ENCODE measurements at places on chromosomes 4 and X. TPM values are rescaled to one million over a fixed set of nuclear protein-coding genes. Genes with fewer than 3 reads are reported as not detected.

Gene BCOR
- total RNA-seq, result 1.5 TPM

Gene ADGRG4
- total RNA-seq, result not detected

Gene SLC6A14
- 0.44 TPM for total RNA-seq

Gene GAGE12F
- total RNA-seq, result not detected

DNA sequence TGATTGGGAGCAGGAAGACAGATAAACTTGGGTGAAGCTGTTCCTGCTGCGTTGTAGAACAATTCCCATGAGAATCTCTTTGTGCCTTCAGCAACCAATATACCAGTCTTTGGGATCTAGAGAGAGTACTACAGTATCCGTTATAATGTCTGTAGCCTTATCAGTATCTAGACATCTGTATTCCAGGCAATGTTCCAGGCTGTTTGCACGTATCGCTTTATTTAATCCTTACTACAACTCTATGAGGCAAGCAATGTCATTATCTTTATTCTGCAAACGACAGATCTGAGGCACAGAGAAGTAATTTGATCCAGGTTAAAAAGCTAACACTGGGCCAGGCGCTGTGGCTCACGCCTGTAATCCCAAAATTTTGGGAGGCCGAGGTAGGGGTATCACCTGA lies 251.6 kb downstream of the ARHGAP24 start:
- no peaks in the 10 kb centered on the region for H3K36me3 ChIP-seq
- no peak overlapping the region for H3K4me3 ChIP-seq
- H3K27ac ChIP-seq, result no peak overlapping the region
- H3K27me3 ChIP-seq, result no peaks in the 10 kb centered on the region
- no peaks in the 10 kb centered on the region for H3K4me1 ChIP-seq

- H3K4me3 ChIP-seq, result no peak overlapping the region
- no peaks in the 10 kb centered on the region for H3K36me3 ChIP-seq
- H3K27ac ChIP-seq, result no peak overlapping the region
- DNase-seq, result no peak
- H3K27me3 ChIP-seq, result no peaks in the 10 kb centered on the region
Measured at GRCh38 chr4:25901030-25901430, 13.0 kb upstream of the SMIM20 start.

DNA sequence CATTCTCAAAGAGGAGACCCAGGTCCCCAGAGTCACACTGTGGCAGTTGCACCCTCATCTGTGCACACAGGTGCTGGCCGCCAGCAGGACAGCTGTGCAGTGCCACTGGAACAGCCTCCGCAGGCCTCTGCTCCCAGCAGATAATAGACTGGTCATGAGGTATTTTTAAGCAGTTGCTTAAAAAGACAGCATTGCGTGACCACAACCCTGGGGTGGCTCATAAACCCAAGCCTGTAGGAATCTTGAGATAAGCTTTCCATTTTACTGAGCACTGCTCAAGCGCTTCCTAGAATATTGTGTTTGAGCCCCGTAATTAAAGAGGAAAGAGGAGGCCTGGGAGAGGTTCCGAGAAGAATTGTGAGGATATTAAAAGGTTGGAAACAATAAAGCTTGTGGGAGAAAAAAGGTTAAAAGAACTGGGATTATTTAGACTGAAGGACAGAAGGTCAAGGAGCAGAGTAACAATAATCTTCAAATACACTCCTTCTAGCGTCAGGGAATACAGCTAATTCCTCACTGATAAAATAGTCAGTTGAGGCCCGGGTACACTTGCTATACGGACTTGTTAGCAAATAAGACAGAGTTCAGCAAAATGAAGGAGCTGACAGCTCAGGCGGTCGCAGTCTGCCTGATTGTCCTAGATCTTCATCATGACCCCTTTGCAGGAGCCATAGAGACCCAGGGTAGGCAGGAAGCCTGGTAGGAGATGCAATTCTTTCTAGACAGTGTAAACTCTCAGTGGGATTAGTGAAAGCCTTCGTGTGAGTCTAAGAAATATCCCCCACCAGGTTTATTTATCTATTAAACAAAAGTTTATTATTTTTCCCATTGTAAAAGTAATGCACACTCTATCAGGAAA lies 86.2 kb upstream of the KIT start:
- DNase-seq, result no peak
- H3K4me3 ChIP-seq, result no peak overlapping the region
- H3K36me3 ChIP-seq, result no peaks in the 10 kb centered on the region
- H3K27ac ChIP-seq, result no peak overlapping the region
- H3K4me1 ChIP-seq, result no peaks in the 10 kb centered on the region
- H3K27me3 ChIP-seq, result no peaks in the 10 kb centered on the region

- H3K4me3 ChIP-seq, result no peak overlapping the region
- H3K36me3 ChIP-seq, result no peaks in the 10 kb centered on the region
- H3K27me3 ChIP-seq, result no peaks in the 10 kb centered on the region
- H3K4me1 ChIP-seq, result peaks cover 10% of the 10 kb centered on the region
- no peak overlapping the region for H3K27ac ChIP-seq
- no peak for DNase-seq
Measured at GRCh38 chr4:7425591-7426468, 8.9 kb downstream of the PSAPL1 start.

DNA sequence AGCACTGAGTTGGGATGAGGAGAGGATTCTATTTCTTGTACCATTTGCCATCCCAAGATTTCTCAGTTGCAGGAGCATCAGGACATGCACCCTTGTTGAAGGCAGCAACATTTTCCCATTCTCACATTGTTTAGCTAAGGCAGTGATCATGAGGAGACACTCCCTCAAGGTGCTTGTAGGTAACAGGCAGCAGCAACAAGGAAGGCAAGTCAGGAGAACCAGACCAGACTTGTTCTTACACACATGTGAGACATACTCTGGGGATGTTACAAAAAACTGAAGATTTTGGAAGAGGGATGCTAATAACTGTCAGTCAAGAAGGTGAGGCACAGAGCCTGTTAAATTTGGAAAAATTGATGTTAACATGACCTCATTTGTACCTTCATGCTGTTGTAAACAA lies 15.5 kb upstream of the HPGDS start:
- H3K27me3 ChIP-seq, result no peaks in the 10 kb centered on the region
- H3K4me3 ChIP-seq, result no peak overlapping the region
- no peaks in the 10 kb centered on the region for H3K4me1 ChIP-seq
- H3K27ac ChIP-seq, result no peak overlapping the region

GRCh38 chr4:114911111-114911510 lies 202.3 kb downstream of the NDST4 start:
- no peak overlapping the region for H3K4me3 ChIP-seq
- H3K27me3 ChIP-seq, result no peaks in the 10 kb centered on the region
- no peaks in the 10 kb centered on the region for H3K36me3 ChIP-seq
- DNase-seq, result no peak
- H3K27ac ChIP-seq, result no peak overlapping the region

All from PC-9 (cell line).